NCI-H1436 treated with DMSO at 0.1 percent for 48 hours (cell line): ENCODE measurements at places on chromosomes 6 and 20.

DNA sequence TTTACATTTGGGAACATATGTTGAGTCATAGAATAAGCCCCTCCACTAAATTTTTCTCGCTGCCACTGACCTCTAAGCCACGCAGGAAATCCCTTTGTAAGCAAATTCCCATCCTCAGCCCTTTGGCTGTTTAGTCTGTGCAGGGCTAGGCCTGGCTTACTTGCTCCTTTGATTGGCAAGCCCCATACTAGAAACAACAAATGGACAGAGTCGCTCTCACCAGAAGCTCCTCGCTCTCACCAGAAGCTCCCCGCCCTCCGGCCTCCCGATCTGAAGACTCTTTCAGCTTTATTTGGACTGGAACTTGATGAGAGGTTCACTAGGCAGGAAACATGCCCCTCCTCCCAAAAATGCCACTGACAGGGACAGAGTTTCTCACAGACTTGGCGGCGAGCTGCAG is 149.2 kb upstream of the EXOC2 start:
- no peak for DNase-seq

DNA sequence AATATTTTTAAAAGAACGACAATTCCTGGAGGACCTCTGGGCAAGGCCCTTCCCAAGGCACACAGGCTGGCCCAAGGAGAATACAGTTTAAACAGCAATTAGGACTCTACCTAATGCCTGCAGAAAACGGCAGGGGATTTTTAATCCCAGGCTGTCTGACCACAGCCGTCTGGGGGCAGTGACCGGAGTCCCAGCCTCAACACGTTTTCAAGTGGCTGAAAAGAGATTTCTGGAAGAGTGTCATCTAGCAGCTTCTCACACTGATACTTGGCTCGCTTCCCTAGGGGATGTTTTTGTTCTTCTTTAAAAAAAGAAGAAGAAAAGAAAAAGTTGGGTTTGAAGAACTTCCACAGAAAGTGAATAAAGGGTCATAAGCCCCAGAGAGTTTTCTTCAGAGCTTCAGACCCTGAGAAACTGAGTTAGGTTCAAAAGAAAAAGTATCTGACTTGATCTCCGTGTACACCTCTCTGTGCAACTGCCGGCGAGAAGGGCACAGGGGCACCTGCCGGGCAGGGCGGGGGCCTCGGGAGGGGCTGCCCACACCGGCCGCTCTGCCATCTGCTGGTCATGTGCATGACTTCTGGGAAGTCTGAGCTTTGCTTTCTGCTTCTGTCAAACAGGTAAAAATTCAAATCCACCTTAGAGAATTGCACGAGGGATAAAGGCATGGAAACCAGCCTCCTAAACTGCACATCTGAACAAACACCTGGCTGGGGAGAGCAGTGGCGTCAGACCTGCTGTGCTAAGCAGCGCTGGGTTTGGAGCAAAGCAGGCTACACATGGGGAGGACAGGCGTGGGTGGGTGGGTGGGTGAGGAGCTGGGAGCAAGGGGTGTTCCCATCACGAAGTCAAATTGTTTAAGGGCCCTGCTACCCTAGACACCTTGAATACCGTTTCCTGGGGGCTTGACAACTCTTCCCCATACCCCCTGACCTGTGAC is 33.0 kb downstream of the RRBP1 start:
- no peak for DNase-seq

GRCh38 chr6:56259234-56260077 is 12.1 kb upstream of the COL21A1 start:
- no peak for DNase-seq

DNA sequence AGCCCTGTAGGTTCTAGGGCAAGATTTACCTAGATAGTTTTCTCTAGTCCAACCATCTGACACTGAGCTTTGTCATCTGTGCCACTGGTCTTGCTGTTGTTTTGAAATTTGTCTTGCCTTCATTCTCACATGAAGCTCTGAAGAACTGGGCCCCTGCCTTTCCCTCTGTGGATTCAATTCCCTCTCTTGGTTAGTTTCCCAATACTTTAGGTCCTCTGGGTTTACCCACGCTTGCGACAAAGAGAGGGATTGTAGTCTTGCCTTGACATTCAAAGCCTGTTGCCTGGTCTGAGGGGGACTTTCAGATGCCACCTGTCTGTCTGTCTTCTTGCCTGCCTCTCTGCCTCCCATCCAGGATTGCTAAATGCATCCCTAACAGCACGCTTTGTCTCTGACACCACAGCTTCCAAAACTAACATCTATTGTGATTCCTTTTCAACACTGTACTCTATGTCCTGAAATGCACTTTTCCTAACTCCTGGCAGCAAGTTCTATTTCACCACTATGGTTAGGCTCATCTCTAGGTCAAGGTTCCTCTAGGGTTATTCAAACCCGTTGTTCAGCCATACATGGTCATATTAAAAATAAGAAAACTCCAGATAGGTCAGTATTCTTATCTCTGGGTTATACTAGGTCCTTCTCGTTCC is 25.5 kb upstream of the MANEA start:
- no peak for DNase-seq

DNA sequence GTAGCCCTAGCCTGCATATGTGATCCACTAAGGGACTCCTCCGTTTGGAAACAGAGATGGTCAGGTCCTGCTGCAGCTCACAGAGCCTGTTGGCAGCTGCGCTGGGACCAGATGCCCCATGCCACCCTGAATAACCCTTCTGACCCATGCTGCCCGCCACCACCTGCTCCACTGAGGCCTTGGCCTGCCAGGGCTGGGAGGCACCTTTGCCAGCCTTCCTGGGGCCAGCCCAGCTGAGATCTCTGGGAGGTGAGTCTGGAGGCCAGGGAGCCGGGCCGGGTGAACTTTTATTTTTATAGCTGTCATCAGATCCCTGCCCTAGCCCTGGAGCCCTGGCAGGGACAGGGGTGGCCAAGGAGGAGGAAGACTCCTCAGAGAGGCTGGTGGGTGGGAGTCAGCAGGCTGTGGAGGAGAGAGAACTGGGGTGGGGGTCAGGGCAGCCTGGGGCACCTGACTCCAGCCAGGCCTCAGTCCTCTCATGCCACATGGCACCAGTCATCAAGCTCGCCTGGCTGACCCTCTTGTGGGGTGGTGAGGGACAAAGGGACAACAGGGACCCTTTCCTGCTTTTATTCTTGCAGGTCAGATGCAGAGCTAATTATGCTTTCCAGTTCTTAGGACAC is 10.0 kb downstream of the CEBPB start:
- no peak for DNase-seq

GRCh38 chr6:111791415-111791814 is 81.8 kb downstream of the FYN start:
- no peak for DNase-seq

DNA sequence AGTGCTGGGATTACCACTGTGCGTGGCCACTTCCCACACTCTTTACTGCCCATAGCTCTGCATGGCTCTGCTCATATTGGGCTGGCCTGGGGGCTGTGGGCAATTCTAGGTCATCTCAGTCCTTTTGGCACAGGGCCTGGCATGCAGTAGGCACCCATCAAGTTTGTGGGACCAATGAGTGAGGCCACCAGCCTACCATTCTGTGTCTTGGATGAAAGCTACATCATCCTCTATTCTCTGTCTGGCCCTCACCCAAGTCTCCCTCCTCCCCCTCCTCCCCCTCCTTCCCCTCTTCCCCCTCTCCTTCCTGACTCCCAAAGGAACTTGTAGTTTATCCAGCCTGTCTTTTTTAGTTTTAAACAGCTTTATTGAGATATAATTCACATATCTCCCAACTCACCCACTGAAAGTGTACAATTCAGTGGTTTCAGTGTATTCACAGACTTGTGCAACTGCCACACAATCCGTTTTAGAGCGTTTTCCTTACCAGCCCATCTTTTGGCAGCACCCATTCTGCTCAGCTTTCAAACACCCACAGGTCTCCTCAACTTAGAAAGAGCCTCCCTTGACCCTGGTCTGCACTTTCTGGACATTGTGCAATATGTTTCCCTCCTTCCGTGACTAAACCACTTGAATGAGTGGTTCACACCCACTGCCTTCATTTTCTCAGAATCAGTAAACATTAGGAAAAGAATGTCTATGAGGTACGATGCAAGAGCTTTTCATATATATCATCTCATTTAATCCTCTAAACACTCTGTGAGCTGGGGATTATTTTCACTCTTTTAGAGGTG is 21.5 kb upstream of the MRPS18A start:
- DNase-seq, result no peak

DNA sequence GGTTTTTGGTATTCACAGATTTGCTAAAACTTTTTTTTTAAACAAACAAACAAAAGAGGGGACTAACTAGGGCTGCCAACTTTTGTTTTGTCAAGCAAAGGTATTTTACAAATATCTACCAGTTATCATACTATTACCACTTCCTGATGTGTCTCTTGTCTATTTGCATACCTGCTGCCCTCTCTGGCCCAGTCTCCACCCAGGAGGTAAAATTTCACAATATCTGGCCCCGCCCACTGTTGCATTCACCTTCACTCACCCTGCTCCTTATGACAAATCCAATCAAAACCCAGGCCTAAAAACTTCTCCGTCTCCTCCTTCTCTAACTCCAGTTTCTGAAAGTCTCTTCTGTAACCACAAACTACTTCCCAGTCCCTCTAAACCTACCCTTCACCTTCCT is 82.2 kb downstream of the TRERF1 start:
- no peak for DNase-seq

- no peak for DNase-seq
These were observed 664 bp upstream of the TPBG start for GRCh38 chr6:82362878-82363427.

DNA sequence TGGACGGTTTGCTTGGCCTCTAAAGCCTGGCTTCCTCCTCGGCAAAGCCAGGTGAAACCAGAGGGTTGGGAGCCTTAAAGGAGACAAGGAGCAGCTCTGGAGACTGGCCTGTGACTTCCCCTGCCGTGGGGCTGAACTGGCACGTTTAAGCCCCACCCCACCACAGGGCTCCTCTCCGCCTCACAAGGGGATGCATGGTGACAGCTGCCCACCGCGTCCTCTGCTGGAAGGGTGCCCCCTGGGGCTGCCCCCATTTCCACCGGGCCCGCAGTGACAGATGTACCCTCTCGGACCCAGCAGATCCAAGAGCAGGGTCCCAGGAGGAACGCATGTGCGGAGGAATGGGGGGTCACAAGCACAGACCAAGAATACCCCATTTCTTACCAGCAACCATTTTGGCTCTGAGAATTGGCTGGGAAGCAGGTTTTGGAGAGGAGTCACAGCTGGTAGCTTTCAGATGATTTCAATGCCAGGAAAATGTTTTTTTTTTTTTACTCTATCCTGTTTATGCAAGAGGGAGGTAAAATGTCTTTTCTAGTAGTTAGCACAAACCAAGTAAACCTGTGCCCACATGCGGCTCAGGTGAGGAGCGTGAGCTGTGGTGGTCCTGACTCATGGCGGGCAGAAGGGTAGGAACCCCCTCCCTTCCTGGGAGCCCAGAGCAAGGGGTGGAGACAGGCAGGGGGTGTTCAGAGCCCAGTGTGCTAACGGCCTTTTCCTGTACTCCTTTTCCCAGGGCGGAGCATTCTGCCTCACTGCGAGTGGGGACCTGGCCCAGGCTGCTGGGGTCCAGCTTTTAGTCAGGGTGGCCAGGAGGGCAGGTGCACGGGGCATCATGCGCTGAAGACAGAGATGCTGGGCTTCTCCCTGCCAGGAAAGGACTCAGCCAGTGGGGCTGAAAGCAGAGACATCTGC is 33.0 kb downstream of the FRMD1 start:
- DNase-seq, result no peak

- DNase-seq, result no peak
These were observed 547.8 kb downstream of the CDH26 start for GRCh38 chr20:60506061-60506460.

DNA sequence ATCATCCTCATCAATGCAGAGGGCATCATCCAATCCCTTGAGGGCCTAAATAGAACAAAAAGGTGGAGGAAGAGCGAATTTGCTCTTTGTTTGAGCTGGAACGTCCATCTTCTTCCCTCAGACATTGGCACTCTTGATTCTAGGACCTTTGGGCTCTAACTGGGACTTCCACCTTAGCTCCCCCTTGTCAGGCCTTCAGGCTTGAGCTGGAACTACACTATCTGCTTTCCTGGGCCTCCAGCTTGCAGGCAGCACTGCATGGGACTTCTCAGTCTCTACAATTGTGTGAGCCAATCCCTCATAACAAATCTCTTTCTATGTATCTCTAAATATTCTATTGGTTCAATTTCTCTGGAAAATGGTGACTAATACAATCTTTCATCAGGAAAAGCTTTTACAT is 155.4 kb downstream of the MCHR2 start:
- no peak for DNase-seq

DNA sequence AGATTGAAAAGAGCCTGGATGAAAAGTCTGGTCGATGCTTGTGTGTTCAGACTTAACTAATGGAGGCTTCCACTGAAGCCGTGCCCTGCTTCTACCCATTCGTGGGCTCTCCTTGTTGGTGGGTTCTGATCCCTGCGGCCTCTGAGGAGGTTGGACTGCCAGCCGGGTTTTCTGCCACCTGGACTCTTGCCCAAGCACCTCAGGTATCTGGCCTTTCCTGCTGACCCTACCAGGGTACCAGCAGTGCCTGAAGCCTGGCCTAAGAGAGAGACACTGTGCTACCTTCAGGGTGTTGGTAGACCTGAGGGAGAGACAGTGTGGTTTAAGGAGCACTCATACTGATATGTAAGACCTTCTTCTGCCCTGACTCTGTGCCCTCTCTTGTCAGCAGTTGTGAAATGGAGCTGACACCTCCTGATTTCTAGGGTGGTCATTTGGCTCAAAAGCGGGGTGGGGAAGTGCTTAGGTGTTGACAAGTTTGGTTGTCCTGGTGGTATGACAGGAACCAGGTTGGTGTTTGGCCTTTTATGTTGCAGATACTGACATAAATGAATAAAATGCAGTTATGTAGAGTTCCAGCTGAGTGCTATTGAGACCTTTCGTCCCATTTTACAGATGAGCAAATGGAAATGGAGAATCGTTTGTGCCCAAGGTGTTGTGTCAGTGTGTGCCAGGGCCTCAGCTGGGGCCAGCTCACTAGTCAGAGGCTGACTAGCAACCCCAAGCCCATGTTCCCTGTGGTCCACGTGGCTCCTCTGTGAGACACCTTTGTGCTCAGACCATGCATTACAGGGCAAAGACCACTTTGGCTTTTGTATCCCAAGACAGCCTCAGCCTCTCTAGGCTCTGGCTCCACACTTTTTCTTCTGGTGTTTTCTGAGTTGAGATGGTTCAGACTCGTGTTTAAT is 3.1 kb downstream of the PLCG1 start:
- no peak for DNase-seq

DNA sequence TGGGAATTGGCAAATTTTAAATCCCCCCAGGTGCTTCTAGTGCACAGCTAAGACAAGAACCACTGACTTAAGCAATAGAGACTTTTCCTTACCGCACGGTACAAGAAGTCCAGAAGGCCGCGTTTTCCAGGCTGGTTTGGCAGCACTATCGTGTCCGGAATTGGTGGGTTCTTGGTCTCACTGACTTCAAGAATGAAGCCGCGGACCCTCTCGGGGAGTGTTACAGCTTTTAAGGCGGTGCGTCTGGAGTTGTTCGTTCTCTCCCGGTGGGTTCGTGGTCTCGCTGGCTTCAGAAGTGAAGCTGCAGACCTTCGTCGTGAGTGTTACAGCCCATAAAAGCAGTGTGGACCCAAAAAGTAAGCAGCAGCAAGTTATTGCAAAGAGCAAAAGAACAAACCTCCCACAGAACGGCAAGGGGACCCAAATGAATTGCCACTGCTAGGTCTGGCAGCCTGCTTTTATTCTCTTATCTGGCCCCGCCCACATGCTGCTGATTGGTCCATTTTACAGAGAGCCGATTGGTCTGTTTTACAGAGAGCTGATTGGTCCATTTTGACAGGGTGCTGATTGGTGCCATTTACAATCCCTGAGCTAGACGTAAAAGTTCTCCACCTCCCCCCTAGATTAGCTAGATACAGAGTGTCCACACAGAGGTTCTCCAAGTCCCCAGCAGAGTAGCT is 264.5 kb downstream of the PREX1 start:
- no peak for DNase-seq

GRCh38 chr6:99066044-99066443 is 118.3 kb upstream of the FBXL4 start:
- DNase-seq, result no peak
